ENCODE measurements at places on chromosomes 12 and 14.
A peak's percentile ranks its signal among the peaks of the same experiment; 100 is the strongest.

DNA sequence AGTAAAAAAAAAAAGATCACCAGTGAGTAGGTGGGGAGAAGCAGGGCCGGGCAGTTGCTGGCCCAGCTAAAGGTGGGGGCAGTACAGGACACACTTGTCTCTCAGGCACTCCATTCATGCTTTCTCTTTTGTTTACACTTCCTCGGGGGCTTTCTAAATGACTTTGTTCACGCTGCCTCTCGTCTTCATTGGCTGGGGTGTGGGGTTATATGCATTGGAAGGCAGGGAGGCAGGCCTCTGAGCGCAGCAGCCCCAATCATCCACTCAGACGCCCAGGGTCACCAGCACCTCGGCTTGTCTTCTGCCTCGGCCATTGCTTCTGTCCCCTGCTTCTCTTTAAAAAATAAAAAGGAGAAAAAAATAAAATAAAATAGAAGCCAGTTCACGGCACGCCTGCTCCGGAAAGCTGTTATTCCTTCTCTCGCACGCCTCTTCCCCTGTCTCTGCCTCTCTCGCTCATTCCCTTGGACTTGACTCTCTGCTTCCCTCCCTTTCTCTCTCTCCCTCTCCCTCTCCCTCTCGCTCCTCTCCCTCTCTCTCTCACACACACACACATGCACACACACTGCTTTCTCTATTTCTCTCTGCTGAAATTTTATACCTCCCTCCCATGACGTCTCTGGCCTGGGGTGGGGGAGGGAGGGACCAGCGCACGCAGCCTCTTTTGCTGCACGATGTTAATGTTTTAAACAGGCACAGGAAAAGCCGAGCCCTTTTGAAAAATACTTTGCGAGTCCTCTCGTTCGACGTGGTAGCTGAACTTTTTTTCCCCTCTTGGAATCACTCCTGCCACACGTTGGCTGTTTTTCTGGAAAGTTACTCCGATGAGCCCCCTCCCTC, at the start of gene TGFB3:
TGFB3 (minus strand) TSS at position 570 of the 840 bp plus-strand sequence. CDS start 1,102 bp downstream, outside the sequence.
- peak; percentile 65 for DNase-seq

- peak; percentile 93 for DNase-seq
Observed at GRCh38 chr12:3202734-3203446, 125.7 kb downstream of the TSPAN9 start.

- peak; percentile 82 for DNase-seq
Observed at GRCh38 chr14:77139540-77140358, 1.8 kb downstream of the ZDHHC22 start.

DNA sequence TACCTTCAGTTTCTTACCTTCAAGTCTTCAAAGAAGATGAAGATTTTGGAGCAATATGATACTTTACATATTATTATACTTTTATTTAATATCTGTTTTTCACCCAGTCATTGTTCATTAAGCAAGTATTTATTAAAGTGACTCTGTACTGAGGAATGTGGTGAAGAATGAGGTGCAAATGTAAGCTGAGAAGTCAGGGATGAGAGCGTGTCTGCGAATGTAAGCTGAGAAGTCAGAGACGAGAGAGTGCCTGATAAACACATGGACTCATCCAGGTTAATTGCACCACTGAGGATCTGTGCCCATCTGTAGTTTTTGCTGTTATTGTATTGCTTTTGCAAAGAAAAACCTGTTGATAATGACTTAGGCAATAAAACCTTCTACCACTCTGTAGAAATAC, 211.9 kb upstream of the FAR2 start:
- no peak for DNase-seq

DNA sequence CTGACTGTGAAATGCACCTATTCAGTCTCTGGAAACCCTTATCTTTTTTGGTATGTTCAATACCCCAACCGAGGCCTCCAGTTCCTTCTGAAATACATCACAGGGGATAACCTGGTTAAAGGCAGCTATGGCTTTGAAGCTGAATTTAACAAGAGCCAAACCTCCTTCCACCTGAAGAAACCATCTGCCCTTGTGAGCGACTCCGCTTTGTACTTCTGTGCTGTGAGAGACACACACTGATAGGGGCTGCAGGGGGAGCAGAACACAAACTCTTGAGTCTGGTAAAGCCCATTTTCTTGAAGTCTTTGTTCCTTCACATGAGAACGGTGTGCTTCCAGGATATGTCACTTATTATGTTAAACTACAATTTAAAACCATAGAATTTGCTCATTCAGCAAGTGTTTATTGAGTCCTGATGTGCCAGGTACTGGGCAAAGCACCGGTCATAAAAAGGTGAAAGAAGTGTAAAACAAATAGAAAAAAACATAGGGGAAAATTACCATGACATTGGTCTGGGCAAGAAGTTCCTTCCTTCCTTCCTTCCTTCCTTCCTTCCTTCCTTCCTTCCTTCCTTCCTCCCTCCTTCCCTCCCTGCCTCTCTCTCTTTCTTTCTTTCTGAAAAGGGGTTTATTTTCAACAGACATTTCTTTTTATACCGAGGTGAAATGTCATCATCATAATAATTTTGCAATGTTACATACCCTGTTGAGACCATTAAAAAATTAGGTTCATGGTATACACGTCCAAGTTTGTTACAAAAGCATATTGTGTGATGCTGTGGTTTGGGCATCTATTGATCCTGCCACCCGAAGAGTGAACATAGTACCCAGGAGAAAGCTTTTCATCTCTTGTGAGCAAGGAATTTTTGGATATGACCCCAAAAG, 50.7 kb upstream of the OR4E1 start:
- no peak for DNase-seq
